GM18507 (cell line): ENCODE measurements at places on chromosomes 12 and 14.

- no peak for DNase-seq
Measured at GRCh38 chr12:107684990-107685359, 624 bp upstream of the PWP1 start.

DNA sequence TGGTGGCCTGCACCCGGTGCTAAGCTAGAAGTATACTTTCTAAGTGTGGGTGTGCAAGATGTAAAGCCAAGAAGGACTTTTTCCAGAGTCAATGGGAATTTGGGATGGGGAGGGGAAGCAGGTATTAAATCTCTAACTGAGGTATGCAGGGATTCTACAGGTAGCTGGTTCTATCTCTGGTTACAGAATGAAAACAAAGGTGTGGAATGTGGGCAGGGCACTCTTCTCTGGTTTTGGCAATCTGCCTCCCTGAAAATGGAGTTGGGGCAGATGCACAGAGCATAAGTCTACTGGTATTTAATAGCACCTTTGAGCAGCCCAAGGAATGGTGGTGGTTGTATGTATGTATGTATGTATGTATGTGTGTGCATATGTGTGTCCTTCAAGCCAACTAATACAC lies 66.7 kb upstream of the PPP1R12A start:
- no peak for DNase-seq

DNA sequence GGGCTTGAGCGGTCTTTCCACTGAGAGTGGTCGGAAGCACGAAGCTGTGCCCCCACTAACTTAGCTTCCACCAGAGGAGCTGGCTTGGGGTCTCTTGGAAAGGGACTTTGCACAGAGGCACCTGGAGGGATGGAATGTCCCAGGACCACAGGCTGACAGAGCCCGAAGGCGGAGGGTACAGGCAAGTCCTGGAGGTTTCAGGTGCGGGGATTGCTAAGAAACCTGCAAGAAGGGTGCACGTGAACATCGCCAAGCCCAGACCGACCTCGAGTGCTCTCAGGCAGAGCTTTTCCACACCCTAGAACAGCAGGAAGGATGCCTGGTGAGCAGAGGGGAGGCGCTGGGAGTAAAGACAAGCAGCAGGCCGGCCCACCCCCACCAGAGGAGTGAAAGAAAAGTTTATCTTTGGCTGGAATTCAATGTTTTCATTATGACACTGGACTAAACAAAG lies 61.6 kb downstream of the SERPINA3 start:
- DNase-seq = no peak

- no peak for DNase-seq
Measured at GRCh38 chr12:68505970-68506369, 104.7 kb upstream of the RAP1B start.

GRCh38 chr14:87940382-87940781 lies 52.6 kb downstream of the GALC start:
- no peak for DNase-seq
